Testis (tissue), 5 donors: ENCODE measurements at places on chromosomes 3 and 15. TPM values are rescaled to one million over a fixed set of nuclear protein-coding genes. Genes with fewer than 3 reads are reported as not detected.

DNA sequence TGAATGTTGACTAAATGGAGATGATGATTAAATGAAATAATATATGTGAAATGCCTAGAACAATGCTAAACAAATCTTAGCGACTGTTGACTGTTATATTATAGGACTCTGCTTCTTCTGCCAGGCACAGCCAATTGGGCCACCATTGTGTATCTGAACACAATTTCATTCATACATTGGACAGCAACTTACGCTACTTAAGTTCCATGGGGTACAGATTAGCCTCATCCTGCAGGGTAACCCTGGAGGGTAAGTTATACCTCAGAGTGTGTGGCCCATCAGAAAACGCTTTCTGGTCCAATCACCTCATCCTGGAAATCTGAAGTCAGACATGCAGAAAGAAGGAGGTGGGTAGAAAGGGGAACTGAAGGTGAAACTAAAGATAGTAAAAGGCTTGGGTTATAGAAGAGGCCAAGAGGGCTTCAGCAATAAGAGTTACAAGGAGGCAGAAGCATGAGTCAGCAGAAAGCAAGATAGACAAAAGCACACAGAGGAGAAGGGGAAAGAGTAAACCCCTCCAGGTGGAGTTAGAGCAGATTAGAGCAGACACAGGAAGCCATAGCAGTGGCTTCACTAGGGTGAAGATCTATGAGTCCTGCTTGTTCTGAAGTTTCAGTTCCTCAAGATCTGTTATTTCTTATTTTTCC is 119.3 kb upstream of the SLC24A5 start:
- no peak overlapping the region for H3K27ac ChIP-seq
- no peak overlapping the region for H3K4me3 ChIP-seq
- no peaks in the 10 kb centered on the region for H3K4me1 ChIP-seq
- no peaks in the 10 kb centered on the region for H3K36me3 ChIP-seq

GRCh38 chr15:77974098-77974414 is 103.5 kb downstream of the TBC1D2B start:
- H3K27ac ChIP-seq, result no peak overlapping the region
- H3K4me1 ChIP-seq, result peaks cover 15% of the 10 kb centered on the region
- DNase-seq, result peak; percentile 25
- no peaks in the 10 kb centered on the region for H3K27me3 ChIP-seq
- no peaks in the 10 kb centered on the region for H3K36me3 ChIP-seq
- H3K4me3 ChIP-seq, result no peak overlapping the region

RTP4 gene
- 1.4 TPM for total RNA-seq

IL5RA gene
- 0.87 TPM for total RNA-seq

BFSP2 gene
- not detected for total RNA-seq

- peaks cover 31% of the 10 kb centered on the region for H3K4me1 ChIP-seq
- no peak overlapping the region for H3K27ac ChIP-seq
- no peaks in the 10 kb centered on the region for H3K36me3 ChIP-seq
- DNase-seq, result no peak
Measured at GRCh38 chr3:53109190-53109589, 21.0 kb downstream of the RFT1 start.

DNA sequence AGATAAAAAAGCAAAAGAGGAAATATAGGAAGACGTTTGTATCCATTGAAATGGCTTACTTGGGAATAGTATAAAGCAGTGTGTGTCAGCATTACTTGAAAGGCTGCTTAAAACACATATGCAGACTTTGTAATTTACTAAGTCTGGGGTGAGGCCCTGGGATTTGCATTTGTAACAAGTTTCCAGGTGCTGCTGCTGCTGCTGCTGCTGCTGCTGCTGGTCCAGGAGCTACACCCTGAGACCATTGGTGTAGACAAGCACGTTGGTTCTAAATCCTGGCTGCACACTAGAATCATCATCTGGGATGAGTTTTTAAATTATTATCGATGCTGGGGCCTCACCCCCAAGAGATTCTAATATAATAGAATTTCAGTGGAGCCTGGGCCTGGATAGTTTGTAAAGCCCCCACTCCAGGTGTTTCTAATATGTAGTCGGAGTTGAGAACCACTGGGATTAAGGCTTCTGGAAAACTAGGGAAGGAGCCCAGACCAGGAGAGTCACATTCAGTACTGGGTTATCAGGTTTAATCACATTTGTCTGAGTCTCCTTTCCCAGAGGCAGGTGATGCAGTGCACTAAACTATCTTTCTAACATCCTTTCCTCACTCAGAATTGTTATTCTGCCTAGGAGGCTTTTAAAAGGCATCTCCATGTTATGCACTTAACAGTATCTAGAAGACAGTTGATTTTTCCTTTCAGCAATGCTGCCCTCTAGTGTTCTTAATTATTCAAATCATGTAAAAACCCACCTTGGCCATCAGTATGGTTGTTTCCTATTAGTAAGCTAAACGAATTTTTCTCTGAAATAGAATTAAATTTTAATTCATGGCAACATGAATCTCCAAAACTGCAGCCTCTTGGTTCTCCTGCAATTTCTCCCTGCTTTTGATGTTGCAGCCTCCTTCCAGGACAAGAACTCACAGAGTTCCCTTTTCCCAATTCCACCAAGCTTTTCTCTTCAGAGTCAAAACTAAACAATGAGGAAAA is 45.4 kb downstream of the SSR3 start:
- H3K27ac ChIP-seq, result no peak overlapping the region
- no peaks in the 10 kb centered on the region for H3K27me3 ChIP-seq
- H3K4me3 ChIP-seq, result no peak overlapping the region

GPR149 gene
- 0.37 TPM for total RNA-seq

DNA sequence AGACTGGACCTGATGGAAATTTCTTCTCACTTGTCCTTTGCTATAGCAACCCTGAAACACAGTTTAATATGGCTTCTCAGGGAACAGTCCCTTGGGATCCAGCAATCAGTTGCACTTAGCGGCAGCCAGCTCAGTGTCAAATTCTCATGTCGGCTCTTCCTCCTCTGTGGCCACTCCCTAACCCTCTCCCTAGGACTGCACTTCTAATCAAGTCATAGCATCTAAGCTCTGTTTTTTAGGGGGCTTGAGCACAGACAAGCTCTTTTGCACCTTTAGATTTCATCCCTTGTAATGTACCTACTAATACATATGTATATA is 250.5 kb upstream of the TLE3 start:
- H3K27me3 ChIP-seq, result no peaks in the 10 kb centered on the region
- H3K27ac ChIP-seq, result no peak overlapping the region
- no peak for DNase-seq
- H3K36me3 ChIP-seq, result no peaks in the 10 kb centered on the region

SLC22A14 gene
- 9.4 TPM for total RNA-seq

AQR gene
- total RNA-seq, result 38.5 TPM
